ENCODE measurements at places on chromosomes 13 and 19.

- DNase-seq: peak; percentile 29
Measured at GRCh38 chr19:18502638-18503294, 19.1 kb downstream of the ELL start.

- no peak for DNase-seq
Measured at GRCh38 chr13:112685896-112686295, 3.9 kb upstream of the ATP11A start.

GRCh38 chr13:111202745-111203144 lies 87.6 kb downstream of the ARHGEF7 start:
- DNase-seq: peak; percentile 54

GRCh38 chr13:46598820-46599180 lies 45.8 kb downstream of the LRCH1 start:
- no peak for DNase-seq

GRCh38 chr13:72384879-72385278 lies 342.6 kb downstream of the MZT1 start:
- peak; percentile 69 for DNase-seq

DNA sequence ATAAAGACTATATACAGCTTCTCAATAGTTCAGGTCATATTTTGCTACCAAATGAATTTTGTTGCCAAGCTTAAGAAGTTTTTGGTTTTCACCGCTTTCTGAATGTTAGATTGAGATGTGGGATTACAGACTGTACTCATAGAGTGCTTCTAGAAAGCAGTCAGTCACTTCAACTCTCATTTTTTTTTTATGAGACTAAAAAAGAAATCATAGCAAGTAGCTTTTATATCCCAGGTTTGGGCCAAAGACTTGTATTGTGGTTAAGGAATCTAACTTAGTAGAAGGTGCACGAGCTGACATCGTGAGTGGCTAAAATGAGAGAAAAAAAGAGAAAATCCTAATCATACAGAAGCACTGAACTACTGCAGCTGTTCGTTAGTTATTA lies 2.2 kb upstream of the USPL1 start:
- no peak for DNase-seq

GRCh38 chr19:30870876-30871275 lies 478.4 kb downstream of the TSHZ3 start:
- no peak for DNase-seq

DNA sequence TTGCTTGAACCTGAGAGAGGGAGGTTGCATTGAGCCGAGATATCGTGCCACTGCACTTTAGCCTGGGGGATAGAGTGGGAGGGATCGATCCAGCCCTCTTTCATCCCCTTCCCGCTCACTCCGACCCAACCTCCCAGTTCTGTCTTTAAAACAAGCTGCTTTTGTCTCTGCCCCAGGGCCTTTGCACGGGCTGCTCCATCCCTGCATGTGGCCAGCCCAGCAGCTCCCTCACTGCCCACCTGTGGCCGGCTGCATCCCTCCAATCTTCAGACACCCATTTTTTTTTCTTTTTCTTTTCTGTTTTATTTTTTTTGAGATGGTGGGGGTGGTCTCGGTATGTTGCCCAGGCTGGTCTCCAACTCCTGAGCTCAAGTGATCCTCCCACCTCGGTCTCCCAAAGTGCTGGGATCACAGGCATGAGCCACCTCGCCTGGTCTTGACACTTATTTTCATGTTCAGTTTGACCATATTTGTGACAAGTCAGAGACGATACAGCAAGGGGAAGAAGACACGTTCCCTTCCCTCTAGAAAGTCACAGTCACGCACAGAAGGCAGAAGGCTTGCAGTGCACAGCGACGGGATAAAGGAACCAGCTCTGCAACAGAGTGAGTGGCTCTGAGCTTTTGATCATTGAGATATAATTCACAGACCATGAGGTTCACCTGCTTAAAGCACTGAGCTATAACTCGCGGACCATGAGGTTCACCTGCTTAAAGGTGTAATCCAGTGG lies 31.8 kb downstream of the EFNA2 start:
- DNase-seq: no peak

DNA sequence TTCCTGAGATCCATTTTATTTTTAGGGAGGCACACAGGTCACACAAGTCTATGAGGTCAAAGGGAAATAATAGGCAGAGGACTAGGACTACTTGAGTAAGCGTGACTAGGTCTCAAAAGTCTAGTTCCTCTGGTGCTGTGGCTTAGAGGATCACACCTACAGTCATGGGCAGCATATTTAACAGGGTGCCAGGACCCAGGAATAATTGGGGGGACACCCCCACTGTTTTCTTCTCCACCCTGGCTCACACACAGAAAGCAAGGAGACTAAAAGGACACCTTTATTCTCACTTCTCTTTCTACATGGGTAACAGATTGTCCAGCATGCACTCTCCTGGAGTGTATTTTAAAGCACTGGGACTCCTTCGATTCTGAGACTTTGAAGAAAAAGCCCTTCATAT lies 26.2 kb downstream of the OXGR1 start:
- DNase-seq: peak; percentile 12

- DNase-seq: no peak
Measured at GRCh38 chr13:112760435-112760834, 70.6 kb downstream of the ATP11A start.

DNA sequence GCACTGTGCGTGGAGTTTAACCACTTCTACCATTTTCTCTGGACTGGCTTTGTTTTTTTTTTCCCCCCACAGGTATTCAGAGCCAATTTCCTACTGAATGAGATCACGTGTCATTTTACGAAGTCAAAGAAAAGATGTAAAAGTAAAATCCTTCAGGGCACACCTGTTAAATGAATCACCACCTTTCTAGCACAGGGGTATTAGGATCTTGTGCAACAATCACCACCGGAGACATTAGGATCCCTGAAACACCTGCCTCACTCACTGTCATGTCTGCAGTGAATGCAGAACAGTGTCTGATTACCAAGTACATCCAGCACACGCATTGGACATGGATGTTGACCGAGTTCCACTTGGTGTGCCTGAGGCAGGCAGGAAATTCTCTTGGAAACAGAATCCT lies 17.2 kb downstream of the BRD4 start:
- no peak for DNase-seq

DNA sequence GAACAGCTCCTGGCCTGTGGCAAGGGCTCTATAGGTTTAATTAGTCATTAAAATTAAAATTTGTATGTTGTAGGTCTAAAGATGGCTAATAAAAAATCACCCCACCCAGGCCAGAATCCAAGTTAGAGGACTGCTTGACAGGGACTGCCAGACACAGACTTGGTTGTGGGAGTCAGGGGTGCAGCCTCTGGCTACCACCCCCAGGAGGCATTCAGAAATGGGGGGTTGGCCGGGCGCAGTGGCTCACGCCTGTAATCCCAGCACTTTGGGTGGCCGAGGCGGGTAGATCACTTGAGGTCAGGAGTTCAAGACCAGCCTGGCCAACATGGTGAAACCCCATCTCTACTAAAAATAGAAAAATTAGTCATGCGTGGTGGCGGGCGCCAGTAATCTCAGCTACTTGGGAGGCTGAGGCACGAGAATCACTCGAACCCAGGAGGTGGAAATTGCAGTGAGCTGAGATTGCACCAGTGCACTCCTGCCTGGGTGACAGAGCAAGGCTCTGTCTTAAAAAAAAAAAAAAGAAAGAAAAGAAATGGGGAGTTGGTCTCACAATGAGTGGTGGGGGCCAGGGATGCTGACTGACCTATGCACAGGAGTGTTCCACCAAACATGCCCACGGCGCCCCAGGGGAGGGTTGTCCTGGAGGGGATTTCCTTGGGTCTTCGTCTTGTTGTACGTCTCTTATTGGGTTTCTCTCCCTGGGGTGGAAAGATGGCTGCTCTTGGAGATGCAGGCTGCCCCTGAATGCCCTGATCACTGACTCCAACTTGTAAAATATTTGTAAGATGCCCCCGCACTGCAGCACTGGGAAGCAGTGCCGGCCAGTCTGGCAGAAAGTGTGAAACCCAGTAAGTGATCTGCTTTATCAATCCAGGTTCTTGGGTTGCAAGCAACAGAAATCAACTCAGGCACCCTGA lies 68.8 kb downstream of the SIPA1L3 start:
- DNase-seq: no peak

DNA sequence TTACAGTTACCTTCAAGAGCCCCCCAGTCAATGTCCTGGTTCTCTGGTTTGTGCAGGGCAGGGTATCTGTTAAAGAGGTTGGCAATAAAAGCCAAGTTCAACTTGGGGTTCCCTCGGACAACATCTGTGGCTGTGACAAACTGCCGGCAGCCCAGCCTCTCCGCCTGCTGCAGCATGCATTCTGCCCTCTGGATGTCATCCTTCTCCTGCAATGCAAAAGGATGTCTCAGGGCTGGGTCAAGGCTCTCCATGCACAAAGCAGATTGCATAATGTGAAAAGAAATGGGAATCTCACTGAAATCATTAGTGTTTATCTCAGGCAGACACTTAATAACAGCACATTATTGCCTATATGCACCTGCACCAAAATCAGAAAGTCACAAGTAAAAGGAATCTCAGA lies 35.1 kb downstream of the LCP1 start:
- no peak for DNase-seq

DNA sequence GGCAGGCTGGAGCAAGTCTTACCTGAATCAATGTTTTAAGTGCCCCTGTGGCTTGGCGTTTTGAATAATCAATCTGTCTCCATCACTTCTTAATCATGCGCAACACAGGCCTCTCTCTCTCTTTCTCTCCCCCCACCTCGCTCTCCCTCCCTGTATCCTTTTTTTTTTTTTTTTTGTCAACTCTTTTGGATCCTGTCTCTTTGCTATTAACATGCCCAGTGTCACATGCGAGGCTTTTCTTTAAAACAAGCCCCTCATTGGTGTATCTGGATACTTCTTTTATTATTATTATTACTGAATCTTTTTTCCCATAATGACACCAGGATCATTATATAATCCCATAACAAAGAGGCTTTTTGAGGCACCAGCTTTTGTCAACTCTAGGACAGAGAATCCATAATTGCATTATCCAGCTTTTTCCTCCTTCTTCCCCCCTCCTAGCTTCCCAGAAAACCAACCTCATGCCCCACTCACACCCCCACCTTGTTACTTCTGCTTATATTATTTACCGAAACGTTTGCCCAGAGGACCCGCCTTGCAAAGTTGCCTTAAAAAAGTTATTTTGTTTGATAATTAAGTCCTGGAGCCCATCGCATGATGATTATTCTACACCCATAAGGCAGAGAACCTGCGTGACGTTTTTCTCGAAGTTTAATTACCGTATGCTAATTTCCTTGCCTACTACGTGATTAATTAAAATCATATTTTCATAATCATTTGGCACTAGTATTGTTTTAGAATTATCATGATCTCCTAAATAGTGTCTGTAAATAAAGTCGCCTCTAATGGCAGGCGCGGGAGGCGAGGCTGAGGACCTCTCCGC lies 148.1 kb upstream of the ZNF536 start:
- DNase-seq: no peak

DNA sequence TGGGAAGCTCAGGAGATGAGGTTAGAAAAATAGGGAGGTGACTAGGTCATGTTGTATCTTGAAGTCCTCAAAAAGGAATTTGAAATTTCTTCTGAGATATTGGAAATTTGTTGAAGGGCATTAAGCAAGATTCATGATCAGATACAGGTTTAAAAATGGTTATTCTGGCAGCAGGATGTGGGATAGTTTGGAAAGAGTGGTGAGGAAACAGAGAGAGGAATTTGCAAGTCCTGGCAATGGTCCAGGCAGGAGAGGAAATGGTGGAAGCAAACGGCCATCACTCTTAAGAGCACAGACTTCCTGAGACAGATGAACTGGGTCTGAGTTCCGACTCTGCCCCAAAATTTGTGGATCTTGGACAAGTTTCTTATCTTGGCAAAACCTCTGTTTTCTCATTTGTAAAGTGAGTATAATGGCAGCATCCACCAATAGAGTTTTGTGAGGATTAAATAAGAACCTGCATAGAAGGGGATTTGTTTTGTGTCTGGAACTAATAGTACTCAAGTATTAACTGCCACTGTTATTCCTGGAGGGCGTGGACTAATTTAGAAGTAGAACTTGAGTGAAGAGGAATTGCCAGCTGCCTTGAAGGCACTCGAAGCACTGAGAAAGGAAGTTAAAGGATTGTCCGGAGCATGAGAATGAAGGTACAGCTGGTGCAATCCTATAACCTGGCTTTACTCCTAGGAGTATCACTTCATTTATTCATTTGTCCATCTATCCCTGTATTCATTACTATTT lies 99.6 kb downstream of the CCNA1 start:
- no peak for DNase-seq

DNA sequence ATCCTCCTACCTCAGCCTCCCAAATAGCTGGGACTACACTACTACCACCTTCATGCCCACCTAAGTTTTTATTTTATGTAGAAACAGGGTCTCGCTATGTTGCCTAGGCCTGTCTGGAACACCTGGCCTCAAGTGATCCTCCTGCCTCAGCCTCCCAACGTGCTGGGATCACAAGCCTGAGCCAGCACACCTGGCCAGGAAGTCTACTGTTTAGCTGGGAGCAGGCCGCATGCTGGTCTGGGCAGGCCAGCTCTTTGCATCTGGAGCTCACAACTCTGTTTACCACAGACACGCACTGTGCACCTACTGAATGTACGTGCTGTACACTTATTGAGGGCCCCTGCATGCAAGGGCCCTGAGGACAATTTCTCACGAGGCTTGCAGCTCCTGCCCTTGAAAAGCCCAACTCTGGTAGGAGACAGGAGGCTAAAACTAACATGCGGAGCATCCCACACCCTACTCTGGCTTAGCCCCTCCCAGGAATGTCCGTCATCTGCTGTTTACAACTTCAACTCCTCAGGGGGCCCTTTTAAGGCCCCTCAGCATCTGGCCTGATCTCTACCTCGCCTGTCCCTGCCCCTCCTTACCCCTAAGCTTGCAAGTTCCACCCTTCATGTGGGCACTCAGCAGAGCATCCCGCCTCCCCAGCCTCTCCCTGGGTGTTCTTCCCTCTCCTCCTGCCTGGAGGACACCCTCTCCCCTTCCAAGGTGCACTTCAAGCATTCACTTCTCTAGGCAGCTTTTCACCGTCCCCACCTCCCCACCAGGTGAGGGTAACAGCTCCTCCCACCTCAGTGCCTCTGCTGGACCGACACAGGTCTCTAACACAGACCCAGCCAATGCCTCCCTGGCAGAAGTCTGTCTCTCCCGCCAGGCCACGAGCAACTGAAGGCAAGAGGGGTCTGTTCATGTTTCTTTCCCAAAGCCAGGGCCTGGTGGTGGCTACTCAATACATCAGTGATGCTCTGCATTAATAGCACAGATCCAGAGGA lies 114.2 kb upstream of the UQCRFS1 start:
- no peak for DNase-seq

- no peak for DNase-seq
Measured at GRCh38 chr13:41693434-41693833, 236.1 kb downstream of the RGCC start.

DNA sequence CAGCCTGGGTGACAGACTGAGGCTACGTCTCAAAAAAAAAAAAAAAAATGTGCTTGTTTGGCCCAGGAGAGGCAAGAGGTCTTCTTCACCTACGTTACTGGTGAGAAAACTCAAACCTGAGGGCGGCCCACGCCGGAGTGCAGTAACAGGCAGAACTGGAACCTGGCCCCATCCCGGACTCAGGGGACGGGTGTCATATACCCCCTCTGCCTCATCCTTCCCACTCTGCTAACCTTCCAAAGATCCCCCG lies 414 bp upstream of the ADAT3 start:
- no peak for DNase-seq

GRCh38 chr19:51173681-51174080 lies 31.6 kb downstream of the SIGLEC7 start:
- DNase-seq: no peak

All from NB4 (cell line).